Stimulated activated CD4-positive, alpha-beta T cell treated with anti-CD3 and anti-CD28 coated beads, Interleukin-15, amount 100 ng/mL, for 1 hour (primary cell): ENCODE measurements at places on chromosomes 12 and 14.

- DNase-seq: no peak
These were observed 370.9 kb downstream of the TMEM132D start for GRCh38 chr12:129532707-129533499.

DNA sequence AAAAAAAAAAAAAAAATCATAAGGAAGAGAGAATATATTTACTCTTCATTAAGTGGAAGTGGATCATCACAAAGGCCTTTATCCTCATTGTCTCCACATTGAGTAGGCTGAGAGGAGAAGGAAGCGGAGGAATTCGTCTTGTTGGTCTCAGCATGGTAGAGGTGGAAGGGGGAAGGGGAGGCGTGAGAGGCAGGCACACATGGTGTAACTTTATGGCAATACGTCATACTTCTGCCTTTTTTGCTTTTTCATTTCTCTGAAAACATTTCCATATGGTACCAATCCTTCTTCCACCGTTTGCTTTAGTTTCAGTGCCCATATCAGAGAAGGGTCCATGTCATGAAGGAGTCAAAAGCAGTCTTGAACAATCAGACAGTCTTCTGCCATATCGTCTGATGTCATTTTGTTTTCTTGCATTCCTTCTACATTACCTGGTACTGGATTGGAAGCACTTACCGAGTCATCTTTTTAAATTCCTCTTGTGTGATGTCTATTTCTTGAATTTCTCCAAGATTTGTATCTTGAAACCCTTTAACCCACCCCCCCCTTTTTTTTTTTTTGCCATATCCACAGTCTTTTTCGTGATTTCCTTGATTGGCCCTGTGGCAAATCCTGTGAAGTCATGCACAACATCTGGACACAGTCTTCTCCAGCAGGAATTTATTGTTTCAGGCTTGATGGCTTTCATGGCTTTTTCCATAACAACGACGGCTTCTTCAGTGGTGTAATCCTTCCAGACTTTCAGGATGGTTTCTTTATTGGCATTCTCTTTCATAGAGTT is 8.9 kb downstream of the FUT8 start:
- DNase-seq: no peak

DNA sequence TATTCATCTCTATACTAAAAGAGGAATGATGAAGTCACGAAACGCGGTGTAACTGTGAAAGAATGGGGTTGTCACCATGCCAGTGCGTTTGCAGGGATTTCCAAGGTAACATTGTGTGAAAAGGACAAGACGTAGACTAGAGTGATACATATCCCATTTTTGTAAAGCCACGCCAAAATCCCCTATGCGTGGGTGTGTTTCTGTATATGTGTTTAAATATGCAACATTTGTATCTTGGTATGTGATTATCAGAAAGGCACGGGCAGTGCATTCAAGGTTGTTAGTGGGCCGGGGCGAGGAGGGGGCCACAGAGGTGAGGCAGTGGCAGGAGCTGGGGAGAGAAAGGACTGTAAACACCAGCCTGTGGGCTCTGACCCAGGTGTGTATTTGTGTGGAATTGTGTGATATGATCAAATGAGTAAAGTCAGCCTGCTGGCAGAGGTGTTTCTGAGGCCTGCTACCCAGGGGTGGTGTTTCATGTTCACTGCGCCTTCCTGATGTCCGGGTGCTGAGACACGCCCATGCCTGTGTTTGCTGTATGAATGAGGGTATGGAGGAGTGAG is 137.8 kb downstream of the ADGRD1 start:
- no peak for DNase-seq

DNA sequence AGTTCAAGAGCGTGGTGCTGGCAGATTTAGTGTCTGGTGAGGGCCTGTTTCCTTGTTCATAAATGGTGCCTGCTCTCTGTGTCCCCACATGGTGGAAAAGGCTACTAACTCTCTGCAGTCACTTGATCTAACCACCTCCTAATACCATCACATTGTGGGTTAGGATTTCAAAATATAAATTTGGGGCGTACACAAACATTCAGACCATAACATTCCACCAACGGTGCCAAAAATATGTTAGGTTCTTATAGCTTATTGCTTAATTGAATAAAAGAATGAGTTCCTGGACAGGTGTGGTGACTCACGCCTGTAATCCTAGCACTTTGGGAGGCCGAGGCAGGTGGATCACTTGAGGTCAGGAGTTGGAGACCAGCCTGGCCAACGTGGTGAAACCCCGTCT is 3.4 kb upstream of the DYRK2 start:
- no peak for DNase-seq

GRCh38 chr12:52799505-52800211 is 3.7 kb upstream of the KRT3 start:
- no peak for DNase-seq

GRCh38 chr12:67459173-67459572 is 189.4 kb upstream of the DYRK2 start:
- no peak for DNase-seq

GRCh38 chr12:65430571-65431306 is 152.3 kb downstream of the MSRB3 start:
- DNase-seq: no peak

- no peak for DNase-seq
These were observed 717 bp downstream of the PPHLN1 start for GRCh38 chr12:42326541-42327226.
